ENCODE measurements at places on chromosomes 12 and 14.

DNA sequence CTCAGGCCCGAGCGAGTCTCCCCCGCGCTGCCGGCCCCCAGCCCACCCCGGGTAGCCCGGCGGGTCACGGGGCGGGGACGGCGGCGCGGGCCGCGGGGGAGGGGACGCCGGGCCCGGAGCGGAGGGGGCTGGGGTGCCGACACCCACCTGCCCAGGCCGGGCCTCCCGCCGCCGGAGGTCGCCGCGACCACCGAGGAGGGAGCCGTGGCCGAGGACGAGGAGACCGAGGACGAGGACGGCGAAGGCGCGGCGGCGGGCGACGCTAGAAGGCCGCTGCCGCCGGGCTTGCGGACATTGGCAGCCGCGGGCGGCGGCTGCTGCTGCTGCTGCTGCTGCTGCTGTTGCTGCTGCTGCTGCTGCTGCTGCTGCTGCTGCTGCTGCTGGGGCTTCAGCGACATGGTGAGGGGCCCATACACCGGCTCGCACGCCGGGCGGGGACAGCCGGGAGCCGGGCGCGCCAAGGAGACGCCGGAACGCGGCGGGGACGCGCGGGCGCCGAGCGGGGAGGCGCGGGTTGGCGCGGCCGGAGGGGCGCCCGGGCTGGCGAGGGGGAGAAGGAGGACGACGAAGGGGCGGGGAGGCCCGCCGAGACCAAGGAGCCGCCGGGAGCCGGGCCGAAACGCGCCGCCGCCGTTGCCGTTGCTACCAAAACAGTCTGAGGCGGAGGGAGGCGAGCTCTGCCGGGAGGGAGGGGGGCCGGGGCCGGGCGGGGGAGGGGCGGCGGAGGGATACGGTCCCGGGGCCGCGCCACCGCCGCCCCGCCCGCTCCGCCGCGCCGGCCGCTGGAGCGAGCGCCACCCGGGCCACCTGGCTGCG is at the start of gene ATXN2:
TSS of gene ATXN2 (minus strand) at position 679 of the 816 bp plus-strand sequence. CDS start at position 398, 281 bp downstream.
- peak; percentile 35 for DNase-seq

DNA sequence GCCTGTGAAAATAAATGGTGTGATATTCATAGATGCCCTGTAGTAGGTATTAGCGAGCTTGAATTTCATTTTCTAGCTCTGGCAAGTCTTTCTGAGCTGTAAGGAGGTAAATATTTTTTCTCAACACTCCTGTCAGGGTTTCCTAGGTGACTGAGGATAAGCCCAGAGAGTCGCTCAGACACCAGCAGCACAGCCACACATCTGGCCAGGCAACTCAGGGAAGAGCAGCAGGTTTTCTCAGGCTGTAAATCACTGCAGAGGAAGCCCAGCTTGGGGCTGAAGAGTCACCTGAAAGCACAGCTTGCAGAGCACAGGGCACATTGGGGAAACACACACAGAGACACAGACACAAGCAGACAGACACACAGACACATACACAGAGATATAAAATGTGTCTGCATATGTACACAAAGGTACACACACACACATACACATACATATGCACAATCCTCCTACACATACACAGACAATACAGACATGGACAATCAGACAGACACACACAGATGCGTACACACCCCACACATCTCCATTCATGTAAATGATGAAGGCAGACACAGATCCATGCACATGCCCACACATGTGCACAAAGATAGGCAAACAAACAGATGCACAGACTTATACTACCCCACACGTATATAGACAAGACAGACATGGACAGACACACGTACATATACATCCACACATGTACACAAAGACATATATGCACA is 232.0 kb upstream of the TMTC1 start:
- no peak for DNase-seq

GRCh38 chr12:52275686-52276085 is 1.2 kb downstream of the KRT86 start:
- DNase-seq = no peak

- DNase-seq = no peak
These were observed 315.6 kb upstream of the ATP2B1 start for GRCh38 chr12:90024262-90024661.

DNA sequence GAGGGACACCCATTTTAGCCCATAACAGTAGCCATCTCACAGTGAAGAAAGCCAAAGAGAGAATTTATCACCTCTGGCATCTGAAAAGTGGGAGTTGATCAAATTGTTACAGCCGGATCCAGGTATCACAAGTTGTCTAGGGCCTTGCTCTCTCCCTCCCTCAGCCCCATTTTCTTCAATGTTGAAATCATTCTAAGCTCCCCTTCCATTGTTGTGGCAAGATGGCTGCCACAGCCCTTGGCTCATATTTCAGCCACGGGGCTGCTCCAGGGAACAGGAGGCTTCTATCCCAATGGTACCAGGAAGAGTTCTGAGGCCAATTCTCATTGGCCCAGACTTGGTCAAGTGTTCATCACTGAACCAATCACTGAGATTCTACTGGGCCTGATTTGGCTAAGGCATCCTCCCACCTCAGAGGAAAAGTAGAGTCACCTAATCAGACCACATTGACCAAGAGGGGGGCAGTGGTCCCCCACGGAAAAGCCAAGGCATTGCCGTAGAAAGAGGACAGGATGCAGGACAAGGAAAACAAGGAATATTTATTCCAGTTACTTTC is 106.2 kb downstream of the GPATCH2L start:
- no peak for DNase-seq

DNA sequence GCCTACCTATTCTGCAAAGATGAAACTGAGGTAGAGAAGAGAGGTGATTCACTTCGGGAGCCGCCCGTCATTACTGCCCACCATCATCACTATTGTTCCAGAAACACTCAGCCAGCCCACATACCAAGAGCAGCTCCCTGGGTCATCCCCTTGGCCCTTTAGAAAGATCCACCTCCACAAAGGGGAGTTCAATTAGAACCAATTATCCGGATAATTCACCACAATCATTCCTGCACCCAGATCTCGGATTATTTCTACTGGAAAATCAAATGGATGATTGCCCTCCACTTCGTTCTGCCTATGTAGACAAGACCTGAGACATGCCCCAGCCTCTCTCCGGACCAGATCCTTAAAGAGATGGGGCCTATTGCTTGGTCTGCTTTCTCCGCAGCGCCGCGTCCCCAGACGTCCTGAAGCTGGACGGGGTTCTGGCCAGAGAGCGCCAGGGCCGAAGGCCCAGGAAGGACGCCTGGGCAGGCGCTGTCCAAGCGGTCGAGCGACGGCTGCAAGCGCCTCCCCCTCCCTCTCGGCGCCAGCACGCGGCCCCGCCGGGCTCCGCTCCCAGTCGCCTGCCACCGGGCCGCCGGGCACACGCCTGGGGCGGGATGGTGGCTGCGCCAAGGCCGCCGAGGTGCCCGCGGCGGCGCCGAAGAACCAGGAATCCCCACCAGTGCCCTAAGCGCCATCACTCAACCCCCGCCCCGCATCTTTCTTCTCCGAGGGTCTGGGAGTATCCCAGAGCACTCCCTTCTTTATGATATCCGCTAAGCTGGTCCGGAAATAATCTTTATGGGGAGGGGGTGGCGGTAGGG is 1.3 kb upstream of the ASCL1 start:
- no peak for DNase-seq

- DNase-seq = no peak
These were observed 10.0 kb upstream of the TBC1D30 start for GRCh38 chr12:64814432-64814831.

DNA sequence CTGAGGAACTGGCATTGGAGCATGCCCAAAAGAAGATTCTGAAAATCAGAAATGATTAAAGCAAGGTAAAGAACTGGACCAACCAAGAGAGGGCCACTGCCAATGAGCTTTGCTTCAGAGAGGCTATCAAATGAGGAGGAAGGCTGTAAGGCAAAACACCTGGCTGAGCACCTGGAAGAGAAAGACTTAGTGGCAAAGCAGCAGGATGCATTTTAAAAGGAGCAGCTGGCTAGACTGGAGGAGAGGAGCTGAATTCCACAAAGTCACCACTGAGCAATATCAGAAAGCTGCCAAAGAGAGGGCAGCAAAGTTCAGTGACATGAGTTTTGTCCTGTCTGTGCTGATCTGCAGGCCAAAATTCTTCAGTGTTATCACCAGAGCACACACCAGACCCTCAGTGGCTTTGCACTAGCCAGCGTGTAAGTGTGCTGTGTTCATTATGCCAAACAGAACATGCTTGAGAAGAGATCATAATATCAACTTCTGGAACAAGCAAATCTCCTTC is 338.7 kb downstream of the TRHDE start:
- no peak for DNase-seq

GRCh38 chr14:68922201-68922621 is 56.9 kb downstream of the ACTN1 start:
- DNase-seq = no peak
